ENCODE measurements at places on chromosomes 4 and X.

DNA sequence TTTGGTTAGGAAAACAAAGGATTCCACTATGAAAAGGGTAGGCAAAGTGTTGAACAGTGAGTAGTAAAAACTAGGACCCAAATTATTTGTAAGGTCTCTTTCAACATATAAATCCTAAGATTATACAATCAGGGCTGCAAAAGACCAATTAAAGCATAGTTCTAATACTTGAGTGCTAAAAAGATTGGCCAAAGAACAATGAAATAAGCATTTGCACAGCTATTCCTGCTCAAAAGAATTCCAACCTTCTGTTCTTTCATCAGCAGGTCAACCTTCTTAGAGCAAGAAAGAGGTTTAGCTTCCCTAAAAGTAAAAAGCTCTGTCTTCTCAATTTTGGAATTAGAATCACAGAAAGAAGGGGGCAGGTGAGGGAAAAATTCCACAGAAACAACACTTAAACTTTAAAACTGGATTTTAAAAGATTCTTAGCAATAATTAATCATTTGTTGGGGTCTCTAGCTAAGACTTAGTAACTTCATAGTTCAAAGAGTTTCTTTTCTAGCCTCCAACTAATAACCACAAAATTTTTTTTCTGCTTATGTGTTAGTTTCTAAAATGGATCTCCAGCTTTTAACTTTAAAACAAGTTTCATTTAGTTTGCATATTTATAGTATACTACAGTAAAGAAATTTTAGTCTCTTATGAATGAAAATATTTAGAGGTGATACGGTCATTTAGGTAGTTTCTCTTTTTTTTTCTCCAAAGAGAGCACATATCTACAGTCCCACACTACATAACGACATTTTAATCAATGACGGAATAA is 16.3 kb downstream of the TSPAN5 start:
- no peak for DNase-seq

DNA sequence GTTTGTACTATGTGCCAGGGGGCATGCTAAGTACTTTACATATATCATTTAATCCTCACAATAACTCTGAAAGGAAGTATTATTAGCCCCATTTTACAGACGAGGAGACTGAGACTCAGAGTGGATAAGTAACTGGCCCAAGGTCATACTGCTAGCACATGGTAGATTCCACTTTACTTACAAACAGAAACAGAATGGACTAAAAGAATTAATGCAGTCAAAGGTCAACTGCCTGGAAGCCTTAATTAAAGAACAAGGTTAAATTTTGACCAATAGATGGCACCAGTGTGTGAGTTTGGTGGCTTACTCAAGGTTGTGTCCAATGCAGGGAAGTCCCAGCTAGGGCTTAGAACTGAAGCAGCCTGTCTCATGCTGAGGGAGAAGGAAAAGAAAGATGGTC is 4.7 kb downstream of the RIPPLY1 start:
- DNase-seq: peak; percentile 84

DNA sequence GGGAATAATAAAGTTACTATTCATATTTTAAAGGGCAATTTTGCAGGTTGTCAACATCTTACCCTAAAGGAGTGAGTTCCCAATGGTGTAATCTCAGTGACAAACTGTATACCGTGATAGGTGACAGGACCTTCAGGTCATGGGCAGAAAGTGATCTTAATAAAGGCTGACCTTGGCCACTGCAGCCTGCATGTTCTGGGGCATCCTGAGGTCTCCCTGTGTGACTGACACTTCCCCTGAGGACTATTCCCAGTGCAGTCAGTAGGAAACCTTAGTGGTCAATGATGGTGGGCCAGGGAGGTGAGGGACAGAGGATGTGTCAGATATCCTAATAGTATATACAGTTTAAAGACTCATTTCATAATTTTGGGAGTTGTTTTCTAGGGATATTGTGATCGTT is 137.2 kb downstream of the SHROOM3 start:
- DNase-seq: no peak

- DNase-seq: no peak
These were observed 3.7 kb upstream of the GPR82 start for GRCh38 chrX:41720125-41720779.

DNA sequence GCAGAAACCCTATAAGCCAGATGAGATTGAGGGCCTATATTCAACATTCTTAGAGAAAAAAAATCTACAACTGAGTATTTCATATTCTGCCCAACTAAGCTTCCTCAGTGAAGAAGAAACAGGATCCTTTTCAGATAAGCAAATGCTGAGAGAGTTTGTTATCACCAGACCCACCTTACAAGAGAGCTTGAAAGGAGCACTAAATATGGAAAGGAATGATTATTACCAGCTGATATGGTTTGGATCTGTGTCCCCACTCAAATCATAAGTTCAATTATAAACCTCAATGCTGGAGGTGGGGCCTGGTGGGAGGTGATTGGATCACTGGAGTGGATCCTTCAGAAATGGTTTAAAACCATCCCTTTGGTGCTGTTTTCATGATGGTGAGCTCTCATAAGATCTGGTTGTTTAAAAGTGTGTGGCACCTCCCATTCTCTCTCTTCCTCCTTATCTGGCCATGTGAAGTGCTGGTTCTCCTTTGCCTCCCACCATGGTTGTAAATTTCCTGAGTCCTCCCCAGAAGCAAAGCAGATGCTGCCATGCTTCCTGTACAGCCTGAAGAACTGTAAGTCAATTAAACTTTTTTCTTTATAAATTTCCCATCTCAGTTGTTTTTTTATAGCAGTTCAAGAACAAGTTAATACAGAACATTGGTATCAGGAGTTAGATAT is 144.2 kb downstream of the MSN start:
- no peak for DNase-seq

DNA sequence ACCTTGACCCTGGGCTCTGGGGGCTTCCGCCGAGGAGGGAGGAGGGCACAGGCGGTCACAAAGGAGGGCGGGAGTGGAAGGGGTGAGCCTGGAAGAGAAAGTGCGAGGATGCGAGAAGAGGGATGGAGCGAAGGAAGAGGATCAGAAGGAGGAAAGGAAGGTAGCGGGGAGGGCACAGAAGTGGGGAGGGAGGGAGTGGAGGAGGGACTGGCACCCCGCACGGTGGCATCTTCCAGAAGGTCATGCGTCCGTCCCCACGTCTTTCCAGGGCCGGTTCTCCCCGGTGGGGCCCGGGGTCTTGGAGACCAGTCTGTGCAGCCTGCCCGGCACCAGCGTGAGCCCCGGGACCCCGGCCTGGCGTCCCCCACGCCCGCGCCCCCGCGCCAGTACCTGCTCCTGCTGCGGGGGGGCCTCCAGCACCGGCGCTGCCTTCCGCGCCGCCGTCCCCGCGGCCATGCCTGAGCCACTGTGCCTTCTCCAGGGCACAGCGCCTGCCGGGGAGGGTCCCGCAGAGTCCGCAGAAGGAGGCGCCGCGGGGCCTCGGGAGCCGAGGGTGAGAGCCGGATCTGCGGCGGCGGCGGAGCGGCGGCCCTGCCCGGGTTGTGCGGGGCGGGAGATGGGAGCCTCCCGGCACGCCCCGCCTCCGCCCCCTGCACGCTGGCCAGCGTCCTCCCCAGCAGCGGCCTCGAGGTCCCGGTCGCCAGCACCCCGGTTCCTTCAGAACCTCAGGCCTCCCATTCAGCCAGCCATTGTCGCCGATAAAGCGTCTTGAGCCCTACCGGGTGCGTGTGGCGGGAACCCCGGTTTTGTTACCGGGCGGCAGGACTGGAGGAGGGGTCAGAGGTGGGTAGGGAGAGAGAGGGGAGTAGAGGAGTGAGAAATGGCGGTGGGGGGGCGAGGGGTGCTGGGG is at the start of gene RNF175:
RNF175 (minus strand) TSS at position 618 of the 910 bp plus-strand sequence; CDS start at position 456, 162 bp downstream.
- no peak for DNase-seq

DNA sequence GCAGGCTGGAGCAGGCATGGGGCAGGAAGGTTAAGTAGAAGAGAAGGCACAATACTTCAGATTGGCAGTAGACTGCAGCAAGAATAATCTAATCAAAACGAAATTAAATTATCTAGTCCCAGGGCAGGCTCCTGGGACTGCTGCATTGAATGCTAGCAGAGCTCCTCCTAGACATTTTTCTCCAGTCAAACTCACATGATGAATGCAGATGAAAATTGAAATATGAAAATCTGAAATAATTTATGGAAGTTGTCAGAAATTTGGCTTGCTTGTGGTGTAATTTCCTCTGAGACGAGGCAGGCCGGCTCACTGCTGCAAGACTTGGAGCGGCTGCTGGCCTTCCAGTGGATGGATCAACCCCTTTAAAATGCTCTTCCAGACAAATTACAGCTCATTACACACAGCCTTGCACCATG is 78.0 kb upstream of the TMEM33 start:
- no peak for DNase-seq

- DNase-seq: peak; percentile 36
These were observed 2028.3 kb downstream of the PCDH7 start for GRCh38 chr4:32748498-32748897.

DNA sequence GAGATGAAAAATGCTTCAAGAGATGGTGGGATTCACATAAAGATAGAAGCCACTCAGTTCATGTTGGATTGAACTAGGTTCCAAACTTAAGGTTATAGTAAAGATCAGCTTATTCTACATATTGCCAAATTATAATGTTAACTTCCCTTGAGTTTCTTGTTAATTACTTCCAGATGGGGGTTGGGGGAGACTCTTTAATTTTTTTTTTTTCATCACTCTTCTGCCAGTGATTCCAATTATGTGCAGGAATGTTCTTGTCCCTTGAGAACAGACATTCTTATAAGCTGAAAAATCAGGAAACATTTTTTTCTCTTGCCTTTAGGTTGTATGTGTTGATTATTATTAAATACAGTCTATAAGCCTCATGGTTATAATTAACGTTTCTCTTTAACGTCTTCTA is 30.0 kb downstream of the MND1 start:
- no peak for DNase-seq

DNA sequence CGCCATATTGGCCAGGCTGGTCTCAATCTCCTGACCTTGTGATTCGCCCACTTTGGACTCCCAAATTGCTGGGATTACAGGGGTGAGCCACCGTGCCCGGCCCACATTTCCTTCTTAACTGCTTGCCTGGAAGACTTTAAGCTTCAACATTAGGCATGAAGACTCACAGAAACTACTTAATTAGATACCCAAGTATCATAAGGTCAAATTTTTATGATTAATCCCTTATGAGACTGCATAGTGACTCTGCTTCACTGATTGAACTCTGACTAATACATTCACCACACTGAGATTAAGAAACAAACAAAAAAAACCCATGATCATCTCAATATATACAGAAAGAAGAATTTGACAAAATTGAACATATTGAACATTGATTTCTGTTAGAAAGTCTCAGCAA is 87.4 kb upstream of the KCTD8 start:
- no peak for DNase-seq

GRCh38 chr4:72860766-72861165 is 208.8 kb downstream of the COX18 start:
- peak; percentile 38 for DNase-seq

- no peak for DNase-seq
These were observed 1658.0 kb downstream of the STIM2 start for GRCh38 chr4:28518561-28519165.

DNA sequence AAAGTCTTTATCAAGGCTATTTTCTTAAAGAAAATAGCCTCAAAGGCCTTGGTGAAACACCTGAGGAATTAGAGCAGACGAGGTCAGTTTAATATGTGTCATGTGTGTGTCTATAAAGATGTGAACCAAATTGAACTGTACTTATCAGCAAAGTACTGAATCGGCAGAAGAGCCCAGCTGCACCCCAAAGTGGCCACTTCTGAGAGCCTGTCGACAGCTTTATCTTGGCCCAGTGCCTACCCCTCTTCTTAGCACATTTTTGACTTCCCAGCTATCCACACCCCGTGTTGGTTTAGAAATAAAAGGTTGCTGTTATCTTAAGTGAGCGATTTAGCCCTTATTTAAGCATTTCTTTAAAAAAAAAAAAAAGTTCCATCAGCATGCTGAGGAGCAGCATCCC is 329.7 kb downstream of the FBXW7 start:
- no peak for DNase-seq

DNA sequence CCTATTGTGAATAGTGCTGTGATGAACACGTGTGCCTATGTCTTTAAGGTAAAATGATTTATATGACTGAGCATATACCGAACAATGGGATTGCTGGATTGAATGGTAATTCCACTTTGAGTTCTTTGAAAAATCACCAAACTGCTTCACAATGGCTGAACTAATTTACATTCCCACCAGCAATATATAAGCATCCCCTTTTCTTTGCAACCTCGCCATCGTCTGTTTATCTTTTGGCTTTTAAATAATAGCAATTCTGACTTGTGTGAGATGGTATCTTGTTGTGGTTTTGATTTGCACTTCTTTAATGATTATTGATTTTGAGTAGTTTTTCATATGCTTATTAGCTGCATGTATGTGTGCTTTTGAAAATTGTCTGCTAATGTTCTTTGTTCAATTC is 31.8 kb upstream of the UGT2A1 start:
- DNase-seq: no peak

- no peak for DNase-seq
These were observed 469.0 kb upstream of the MAGEB2 start for GRCh38 chrX:29746326-29746725.

- DNase-seq: no peak
These were observed 203.9 kb upstream of the LEF1 start for GRCh38 chr4:108372681-108373080.

DNA sequence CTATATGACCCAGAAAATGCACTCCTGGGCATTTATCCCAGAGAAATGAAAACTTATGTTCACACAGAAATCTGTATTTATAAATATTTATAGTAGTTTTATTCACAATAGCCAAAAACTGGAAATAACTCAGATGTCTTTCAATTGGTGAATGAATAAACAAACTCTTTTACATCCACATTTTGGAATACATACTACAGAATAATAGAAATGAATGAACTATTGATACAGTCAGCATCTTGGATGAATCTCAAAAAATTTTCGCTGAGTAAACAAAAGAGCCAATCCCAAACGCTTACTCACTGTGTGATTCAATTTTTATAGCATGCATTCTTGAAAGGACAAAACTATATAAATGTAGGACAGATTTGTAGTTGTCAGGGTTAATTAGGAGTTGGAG is 75.1 kb upstream of the HTR2C start:
- DNase-seq: no peak

DNA sequence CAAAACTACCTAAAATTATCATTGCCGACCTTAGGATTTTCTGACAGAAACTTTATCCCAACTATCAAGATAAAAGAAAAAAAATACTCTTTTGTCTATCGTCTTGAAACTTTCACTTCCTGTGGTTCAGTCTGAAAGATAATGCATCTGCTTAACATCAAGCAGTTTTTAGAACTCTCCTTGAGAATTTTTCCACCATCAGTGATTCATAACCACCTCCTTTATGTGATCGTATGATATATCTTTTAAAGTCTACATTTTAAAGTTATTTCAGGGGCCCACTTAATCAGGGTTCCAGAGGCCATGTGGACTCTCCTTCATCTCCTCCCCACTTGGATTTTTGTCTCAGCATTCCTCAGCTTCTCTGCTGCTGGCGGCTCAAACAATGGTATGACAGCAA is 272.8 kb upstream of the TENM3 start:
- DNase-seq: no peak
